ELF-1 (cell line): ENCODE measurements at places on chromosomes 12 and 14.

- no peak for DNase-seq
These were observed 10.8 kb upstream of the PSMA6 start for GRCh38 chr14:35281341-35281740.

GRCh38 chr14:69529563-69529962 is 45.0 kb downstream of the PLEKHD1 start:
- no peak for DNase-seq

DNA sequence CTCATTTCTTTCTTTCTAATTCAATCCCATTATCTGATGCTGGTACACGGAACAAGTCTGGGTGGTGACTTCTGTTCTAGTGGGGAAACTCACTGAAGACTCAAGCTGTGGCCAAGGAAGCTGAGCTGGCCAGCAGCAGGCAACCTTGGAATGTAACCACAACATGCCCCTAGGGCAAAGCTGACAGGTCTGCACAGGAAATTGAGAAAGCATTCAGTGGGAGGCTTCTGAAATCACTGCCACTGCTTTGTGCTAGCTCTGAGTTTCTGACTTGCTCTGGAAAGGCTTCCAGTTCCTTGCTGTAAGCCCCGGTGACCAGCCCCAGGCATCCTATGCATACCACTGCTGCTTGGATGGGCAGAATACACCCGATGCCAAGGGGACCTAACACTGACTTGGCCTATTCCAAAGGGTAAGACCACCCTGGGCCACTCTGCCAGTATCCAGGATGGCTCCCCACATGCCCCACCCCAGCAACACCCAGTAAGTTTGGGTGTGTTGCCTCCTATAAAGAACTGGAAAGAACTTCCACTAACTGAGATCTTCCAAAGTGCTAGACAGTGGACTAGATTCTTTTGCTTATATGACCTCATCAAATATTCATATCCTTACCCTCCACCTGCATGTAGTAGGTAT is 84.5 kb upstream of the CDKN3 start:
- peak; percentile 95 for DNase-seq

DNA sequence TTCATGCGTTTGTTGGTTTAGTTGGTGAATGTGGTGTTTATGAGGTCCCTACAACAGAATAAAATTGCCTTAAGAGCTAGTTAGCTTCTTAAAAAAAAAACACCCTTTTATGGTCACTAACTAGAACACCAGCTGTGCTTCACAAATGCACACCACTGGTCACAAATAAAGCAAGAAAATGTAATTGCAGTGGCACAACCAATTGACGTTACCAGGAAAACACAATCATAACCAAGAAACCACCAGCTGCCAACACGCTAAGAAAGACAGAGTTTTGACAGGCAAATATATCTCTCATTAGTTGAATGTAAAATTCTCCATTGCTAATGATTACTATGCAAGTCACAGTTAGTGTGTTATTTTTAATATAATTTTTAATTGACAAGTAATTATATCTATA is 389.9 kb downstream of the ADAMTS20 start:
- no peak for DNase-seq

DNA sequence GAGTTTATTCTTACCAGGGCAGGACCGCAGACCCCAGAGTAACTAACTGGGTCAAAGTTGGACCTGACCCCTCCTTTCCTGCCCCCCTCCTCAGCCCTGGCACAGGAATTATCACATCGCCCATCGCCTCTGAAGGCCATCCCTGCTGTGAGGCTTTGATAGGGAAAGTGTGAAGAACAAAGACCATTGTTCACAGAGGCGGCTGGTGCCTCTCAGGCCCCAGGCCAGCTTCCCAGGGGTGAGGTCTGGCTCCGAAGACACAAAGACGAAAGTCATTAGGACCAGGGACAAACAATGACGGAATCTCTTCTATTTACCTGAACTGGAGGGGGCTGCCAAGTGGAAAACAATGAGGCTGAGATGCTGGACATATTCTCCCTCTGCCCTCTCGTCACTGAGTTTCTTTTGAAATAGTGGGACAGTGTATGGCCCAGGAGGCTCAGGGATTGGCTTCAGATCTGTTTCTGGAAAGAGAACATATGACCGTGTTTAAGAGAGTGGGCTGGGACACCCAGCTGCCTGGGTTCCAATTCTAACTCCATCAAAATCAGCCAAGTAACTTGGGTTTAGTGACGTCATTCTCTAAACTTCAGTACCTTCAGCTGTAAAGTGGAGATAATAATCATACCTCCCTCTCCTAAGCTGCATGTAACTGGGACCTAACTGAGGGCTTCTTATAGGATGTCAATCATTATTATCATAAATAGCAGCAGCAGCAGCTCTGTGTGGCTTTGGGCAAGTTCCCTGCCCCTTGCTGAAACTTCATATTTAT is 769.4 kb downstream of the MED13L start:
- DNase-seq: peak; percentile 97

DNA sequence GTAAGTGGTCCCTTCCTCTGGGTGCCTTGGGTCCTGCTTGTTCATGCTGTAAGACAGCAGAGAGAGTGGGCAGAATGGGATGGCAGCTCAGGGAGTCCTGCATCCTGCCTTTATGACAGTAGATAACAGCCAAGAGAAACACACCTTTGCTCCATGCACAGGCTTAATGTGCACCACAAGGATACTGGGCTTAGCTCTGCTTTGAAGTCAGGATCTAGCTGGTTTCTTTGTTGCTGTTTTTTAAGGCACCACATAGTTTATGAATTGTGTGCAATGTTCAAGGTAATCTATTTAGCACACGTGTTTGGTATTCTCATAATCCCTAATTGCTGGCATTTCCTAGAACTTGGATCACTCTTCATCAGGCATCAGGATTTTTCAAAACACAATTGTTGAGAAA is 239.5 kb upstream of the DCN start:
- DNase-seq: no peak

DNA sequence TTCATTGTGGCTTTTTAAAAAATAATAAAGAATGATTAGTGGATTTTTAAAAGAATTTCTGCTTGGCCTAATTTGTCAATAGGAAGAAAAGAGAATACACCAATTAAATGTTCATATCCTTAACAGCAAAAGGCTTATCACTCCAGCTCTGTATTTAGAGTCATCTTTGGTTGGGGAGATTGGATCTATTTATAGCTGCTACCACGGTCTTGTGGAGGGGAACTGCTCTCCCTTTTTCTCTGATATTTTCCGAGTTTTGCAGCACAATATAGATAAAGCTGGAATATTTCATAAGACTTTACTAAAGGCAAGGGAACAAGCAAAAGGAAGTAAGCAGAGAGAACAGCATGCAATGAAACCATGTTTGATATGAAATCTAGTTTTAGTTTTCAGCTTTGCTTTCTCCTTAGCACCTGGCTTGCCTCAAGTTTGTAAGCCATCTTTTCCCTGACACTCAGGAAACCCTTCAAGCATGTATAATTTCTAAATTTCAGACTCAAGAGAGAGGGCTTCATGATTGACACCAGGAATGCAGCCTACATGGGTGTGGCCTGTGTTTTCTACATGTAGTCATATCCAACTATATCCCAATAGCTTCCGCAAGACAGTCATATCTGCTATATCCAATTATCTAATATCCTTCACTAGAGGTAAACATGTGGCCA is 35.2 kb downstream of the BRMS1L start:
- DNase-seq: no peak

DNA sequence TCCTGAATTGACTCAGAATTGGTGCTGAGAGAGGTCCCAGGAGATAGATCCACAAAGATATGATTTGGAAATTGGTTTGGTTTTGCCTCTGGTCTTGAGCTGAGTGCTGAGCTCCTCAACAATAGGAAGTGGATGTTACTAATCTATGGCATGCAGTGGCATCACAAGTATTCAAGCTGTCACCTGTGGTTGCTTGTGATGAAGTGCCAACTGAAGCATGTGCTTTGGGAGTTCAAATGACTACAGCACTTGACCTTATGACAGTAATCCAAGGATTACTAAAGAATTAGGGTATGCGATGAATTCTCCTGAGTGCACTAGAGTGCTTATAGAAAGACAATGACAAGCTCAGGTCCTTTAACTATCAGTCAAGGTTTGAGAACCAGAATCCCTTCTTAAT is 406.2 kb downstream of the NOVA1 start:
- DNase-seq: no peak

- no peak for DNase-seq
These were observed 480.7 kb upstream of the DCN start for GRCh38 chr12:91663310-91663709.

GRCh38 chr14:68402525-68403101 is 390.3 kb downstream of the ZFP36L1 start:
- DNase-seq: no peak

- DNase-seq: no peak
These were observed 94.2 kb downstream of the HEATR5A start for GRCh38 chr14:31326111-31326510.

GRCh38 chr14:65106316-65106715 is 4.0 kb upstream of the MAX start:
- DNase-seq: no peak

DNA sequence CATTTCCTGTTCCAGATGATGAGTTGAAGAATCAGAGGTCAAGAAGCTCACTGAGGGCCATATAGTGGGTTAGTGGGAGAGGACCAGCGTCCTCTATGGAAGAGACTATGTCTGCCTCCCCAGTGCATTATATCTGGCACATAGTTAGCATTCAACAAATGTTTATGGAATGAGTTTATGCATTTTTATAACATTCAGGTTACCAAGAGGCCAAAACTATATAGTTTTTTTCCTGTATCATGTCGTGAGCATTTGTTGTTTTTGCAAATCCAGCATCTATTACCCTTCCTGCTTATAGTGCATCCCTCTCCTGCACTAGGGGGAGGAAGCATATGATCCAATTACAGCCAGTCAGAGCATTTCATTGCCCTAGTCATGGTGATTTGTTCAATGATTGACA is 60.6 kb downstream of the SUDS3 start:
- no peak for DNase-seq

DNA sequence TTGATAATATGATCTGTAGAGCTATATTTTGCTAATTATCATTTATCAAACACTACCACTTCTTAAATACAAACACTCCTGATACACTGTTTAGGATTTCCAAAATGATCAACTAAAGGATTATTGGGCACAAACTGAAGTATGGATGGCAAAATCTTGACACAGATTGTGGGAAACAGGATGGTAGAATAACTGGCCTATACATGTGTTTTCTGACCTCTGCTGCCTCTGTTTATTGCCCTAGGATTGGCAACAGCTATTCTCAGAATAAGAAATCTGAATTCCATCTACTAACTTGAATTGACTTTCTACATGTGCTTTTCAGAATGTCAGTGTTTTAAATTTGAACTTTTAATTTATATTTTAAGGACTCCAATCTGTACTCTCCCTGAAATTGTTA is 209.1 kb downstream of the MED13L start:
- no peak for DNase-seq

DNA sequence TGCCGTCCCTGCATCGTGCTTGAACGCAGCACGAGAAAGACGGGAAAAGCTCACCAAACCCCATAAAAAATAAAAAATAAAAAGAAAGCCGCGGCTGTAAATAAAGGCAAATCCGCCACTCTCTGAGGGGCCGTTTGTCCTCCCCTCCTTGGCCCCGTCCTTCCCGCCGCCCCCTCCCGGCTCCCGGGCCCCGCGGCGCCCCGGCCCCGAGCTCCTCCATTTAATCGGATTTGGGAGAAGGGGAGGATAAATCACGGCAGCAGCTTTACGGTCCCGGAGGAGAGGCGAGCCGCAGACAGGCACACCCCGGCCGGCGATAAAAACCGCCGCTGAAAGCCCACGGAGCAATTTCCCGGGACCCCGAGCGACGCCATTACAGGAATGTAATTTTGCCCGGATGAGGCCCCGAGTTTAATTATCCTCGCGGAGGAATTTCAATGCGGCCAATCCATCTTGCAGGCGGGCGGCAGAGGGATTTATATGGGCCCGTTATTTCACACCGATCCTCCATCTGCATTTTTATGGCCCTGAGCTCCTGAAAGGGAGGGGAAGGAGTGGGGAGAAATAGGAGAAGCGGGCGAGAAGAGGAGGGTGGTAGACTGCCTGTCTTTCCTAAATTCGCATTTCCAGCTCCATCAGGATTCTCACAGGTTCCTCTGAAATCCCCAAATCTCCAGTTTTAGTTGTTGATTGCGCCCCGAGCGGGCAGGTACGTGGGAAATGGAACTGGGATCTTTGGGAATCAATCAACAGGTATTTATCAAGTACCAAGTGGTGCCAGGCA is 1.3 kb upstream of the ATP5MC2 start:
- peak; percentile 66 for DNase-seq

- DNase-seq: no peak
These were observed 61.2 kb downstream of the ATG14 start for GRCh38 chr14:55350461-55350860.

DNA sequence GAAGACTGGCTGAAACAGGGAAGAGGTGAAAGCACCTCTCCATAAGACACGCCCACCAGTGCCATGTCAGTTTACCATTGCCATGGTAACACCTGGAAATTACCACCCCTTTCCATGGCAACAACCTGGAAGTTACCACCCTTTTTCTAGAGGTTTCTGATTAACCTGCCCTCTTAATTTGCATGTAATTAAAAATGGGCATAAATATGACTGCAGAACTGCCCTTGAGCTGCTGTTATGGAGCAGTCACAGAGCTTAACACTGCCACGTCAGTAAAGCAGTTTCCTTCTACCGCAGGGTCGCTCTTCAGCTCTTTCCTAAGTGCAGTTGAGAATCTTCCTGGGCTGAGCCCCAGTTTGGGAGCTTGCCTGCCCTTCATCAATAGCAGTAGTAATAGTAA is 55.2 kb downstream of the RASSF3 start:
- DNase-seq: peak; percentile 40

GRCh38 chr14:91732439-91732838 is 553 bp upstream of the CATSPERB start:
- no peak for DNase-seq

GRCh38 chr12:5827591-5827990 is 117.5 kb downstream of the ANO2 start:
- peak; percentile 88 for DNase-seq

DNA sequence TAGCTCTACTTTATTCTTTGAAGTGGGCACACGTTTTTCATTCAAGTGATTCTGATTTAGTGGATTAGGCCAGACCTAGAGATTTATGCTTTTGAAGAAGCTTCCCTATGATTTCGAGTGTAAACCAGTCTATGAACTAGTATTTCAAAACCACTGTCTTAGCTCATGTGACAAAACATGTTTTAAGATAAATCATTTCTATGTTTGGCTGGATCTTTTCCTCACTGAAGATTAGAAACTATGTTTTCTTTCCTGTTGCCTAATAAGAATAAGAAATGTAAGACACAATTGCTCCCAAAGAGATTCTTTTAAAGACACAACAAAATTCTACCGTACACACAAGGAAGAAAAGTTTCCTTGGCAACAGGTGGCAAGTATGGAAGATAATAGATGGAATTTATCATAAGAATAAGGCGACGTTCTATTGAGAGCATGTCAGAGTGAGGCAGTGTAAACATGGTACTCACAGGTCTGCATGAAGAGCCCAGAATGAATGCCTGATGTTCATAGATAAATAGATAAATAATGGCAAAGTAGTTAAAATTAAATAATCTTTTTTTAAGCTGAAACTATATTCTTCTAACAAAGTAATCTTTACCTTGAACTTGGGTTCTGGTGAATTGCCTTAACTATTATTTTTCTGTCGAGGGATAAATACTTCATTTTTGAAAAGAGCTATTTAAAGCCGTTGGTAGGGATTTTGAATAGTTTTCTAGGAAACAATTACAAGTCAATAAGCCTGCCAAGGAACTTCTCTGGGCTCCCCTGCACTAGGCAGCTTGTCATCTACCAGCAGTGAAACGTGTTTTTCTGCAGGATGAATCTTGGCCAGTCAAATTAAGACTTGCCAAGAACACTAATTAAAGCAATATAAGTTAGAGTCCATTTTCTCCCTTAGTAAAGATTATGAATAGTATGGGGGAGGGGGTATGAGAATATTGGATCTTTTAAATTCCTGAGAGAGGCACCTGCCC is 34.1 kb upstream of the C12orf75 start:
- no peak for DNase-seq

GRCh38 chr12:17076028-17076744 is 470.2 kb upstream of the LMO3 start:
- DNase-seq: no peak
